Stromal cell of bone marrow (primary cell): ENCODE measurements at places on chromosomes 2 and 18.
A peak's percentile ranks its signal among the peaks of the same experiment; 100 is the strongest.

DNA sequence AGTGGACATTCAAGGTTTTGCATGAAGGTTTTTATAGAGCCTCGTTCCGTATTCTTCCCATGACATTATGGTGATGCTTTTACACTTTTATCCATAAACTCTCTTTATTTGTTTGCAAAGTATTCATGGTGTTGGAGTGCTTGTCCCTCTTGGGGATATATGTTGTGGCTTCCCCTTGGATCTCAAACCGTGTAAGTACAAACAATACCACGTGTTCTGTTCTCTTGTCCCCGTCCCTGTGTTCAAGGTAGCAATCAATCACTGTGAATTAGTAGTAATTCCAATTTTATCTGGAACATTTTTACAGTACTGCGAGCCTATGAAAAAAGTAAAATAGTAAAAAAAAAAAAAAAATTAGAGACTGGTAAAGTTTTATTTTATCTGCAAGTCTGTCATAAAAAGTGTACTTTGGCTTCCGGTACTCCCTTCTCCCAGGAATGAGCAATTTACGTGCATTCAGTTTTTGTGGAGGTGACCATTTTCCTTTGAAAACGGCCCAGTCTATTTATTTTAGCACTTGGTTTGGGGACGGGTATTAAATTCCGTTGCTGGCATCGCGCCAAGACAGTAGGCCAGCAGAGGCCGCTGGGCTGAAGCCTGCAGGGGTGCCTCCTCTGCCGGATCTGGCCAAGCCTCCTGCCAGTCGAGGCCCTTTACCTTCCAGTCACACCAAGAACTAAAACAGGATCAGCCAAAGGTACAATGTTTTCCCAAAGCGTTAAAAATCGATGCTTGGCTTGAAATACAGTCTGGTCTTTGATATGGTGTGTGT lies 175.7 kb downstream of the SOCS6 start:
- peak; percentile 41 for DNase-seq

GRCh38 chr2:196259507-196260481 lies 88.4 kb upstream of the STK17B start:
- no peak for DNase-seq

- DNase-seq, result no peak
Observed at GRCh38 chr18:24014062-24014985, at the start of gene TTC39C. TSS of gene TTC39C (plus strand) at chr18:24014754. CDS start at chr18:24014872, 118 bp downstream.

DNA sequence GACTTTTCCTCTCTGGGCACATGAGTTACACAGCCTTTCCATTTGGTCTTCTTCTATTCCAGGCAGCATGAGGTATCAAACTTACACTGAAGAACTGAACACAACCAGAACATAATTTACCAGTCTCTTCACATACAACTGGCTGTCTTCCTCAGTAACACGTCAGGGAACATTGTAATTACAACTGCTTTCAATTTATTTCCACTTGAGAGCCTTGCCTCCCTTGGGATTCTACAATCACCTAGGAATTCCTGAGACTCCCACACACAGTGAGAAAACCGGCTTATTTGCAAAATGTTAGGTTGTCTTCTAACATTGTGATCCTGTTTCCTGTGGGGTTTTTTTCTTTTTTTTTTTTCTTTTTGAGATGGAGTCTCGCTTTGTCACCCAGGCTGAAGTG lies 149.9 kb downstream of the TMX3 start:
- peak; percentile 9 for DNase-seq

GRCh38 chr2:10016802-10017258 lies 26.5 kb upstream of the KLF11 start:
- DNase-seq, result no peak

DNA sequence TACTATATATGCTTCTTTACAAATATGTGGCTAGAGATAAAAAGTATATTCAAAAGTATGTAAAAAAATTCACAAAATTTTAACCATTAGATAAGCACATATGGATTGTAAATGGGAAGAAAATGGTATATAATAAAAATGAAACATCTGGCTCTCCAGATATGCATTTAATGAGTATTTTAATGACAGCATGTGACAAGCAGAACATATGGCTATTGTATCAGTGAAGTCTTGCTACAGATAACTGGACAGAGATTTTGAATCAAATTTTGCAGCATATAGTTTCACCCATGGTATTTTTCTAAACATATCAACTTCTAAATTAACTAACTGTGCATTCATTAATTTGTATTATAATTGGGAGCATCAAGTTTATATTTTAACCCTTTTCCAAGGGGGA lies 5.0 kb upstream of the ABCA12 start:
- DNase-seq, result no peak

DNA sequence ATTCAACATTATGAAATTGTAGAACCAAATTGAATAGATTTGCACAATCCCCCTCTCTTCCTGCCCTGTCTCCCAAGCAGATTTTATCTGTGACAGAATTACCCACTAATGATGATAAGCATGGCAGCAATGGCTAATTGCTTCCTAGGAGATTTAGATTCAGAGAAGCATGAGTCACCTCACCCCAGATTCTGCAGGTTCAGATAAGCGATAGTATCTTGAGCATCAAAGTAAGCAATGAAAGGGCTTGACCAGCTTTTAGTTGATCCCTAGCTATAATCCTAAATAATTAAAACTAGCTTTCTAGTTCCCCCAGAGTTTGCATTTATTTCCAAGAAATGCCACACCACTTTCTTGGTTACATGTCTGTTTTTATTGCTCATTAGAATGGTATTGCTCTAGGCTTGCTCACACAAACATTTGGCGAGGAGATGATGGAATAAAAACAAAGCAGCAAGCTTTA lies 204.3 kb downstream of the GULP1 start:
- peak; percentile 44 for DNase-seq

DNA sequence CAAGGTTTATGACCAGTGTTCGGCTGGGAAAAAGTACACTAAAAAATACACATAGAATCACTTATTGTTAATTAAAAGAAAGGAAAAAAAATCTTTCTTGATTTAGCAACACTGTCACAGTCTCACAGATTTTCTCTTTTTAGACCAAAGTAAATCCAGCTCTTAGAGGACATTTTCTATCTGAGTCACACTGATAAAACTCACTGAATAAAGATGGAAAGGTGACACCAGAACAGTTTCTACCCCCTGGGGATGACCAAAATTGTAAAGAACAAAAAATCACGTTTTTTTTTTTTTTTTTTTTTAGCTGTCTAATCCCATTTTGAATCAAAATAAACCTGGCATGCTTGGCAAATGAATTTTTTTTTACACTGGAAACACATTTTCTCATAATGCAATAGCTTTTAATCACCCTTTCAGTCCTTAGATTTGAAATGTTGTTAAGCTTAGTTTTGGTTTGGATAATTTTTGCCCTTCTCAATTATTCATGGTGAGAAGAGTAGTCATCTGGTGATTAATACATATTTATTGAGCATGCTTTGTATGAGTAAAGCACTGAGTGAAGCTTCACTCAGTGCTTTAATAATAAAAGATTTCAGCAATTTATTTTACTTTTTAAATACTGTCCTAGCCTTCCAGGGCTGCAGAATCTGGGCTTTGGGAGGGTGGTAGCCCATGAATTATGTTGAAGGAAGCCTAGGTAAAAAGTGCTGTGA lies 886.3 kb downstream of the SLC4A3 start:
- DNase-seq, result no peak

GRCh38 chr2:196899976-196900375 lies 26.5 kb downstream of the PGAP1 start:
- DNase-seq, result no peak

GRCh38 chr2:144770616-144771230 lies 250.8 kb upstream of the ZEB2 start:
- DNase-seq, result no peak

DNA sequence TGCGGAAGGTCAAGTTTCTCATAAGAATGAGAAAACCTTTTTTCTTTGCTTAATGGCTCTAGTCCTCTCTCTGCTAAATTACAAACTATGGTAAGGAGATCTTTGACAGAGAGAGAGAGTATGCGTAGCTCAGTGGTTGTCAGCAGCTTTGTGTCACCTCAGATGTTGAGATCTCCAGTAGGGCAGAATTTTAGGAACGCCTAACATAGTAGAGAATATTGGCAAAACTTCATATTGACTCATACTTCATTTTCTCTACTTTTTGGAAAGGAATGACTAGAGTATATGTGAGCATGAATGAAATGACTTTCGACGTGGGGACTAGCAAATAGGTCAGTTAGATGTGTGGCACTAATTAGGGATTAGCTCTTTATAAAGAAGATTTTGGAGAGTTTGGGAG lies 64.0 kb downstream of the WDR7 start:
- no peak for DNase-seq

GRCh38 chr2:107992069-107992468 lies 5.7 kb downstream of the SLC5A7 start:
- DNase-seq, result peak; percentile 6

DNA sequence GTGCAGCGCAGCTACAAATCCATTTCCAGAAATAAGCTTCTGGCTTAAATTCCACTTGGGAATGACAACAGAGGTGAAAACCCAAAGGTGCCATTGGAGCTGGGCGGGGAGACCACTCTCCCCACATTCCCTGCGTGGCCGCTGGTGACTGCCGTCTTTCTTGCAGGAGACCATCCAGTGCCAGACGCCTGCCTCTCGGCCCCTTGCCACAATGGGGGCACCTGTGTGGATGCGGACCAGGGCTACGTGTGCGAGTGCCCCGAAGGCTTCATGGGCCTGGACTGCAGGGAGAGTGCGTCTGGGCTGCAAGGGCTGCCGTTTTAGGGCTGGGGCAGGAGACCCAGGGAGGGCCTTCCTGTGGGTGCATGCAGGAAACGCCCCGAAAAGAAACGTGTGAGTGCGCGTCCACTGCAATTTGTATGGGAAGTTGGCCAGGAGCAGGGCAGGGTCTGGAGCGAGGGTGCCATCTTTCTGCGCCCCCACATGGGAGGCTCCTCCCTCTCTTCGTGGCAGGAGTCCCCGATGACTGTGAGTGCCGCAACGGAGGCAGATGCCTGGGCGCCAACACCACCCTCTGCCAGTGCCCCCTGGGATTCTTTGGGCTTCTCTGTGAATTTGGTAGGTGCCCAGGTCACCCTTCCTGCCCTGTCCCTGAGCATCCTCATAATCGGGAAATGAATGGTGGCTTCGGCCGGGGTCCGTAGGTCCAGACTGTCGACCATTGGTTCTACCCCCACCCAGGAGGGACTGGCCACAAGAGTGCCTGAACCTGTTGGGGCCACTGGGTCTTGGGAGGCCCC lies 49.9 kb downstream of the SNED1 start:
- no peak for DNase-seq

DNA sequence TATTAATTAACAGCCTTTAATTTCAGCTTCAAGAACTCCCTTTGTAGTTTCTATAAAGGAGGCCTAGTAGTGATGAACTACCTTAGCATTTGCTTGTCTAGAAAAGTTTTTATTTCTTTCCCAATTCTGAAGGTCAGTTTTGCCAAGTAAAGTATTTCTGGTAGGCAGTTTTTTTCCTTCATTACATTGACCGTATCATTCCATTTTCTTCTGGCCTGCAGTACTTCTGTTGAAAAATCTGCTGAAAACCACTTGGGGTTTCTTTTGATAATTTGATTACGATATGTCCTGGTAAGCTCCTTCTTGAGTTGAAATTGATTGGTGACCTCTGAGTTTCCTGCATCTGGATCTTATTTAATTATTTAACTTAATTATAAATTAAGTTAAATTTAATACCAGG lies 691.8 kb downstream of the TSN start:
- no peak for DNase-seq

DNA sequence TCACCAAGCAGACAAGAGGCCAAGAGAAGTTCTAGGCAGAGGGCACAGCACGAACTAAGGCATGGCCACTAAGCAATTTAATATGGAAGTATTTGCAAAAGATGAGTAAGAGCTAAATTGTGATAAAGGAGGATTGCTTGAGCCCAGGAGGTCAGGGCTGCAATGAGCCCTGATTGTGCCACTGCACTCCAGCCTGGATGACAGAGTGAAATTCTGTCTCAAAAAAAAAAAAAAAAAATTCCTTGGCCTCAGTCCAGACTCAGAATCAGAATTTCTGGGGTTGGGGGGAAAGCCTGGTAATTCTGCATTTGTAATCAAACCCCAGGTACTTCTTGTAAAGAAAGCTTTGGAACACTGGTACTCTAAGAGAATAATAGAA lies 46.8 kb upstream of the RTN4 start:
- no peak for DNase-seq

DNA sequence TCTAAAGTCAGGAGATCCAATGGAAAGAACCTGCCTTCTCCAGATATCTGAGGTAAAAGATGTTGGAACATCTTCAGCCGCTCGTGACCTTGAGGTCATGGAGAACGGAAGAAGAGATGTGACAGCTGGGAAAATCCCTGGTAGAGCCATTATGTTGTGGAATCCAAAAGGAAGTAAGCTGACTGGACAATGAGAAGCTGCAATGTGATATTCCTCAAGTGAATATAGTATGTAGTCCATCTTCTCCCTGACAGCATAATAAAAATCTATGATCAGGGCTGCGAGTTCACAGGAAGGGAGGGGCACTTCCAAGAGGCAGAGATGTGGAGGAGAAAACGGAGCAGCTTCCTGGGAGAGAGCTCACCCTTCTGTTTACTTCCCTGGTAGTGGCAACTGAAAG lies 201.0 kb upstream of the SP5 start:
- no peak for DNase-seq

DNA sequence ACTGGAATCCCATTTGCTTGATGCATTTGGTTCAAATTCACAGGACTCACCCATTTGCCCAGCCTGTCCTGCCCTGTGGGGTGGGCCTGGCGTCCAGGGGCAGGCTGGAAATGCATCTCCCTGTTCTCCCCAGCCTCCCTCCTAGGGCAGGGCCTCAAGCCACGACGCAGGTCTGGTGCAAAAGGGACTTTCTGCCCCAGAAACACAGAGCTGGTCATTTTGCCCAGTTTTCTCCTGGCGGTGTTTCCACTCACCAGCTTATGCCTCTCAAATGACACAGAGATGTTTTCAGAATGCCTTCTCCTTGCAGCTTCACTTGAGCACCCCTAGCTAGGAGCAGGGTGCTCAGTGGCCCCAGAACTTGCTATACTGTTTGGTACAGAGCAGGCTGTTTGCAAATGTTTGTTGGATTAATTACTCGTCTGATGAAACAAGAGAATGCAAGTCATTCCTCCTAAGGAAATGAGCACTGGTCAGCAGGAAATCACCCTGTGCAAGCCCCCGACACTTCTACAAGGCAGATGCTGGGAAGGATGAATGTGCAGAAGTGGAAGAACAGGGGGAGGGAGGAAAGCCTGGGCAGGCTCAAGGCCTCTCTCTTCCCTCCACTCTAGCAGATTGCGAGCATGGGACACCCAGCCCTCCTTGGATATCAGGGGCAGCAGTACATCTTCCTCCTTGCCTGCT lies 164.3 kb upstream of the APCDD1 start:
- no peak for DNase-seq

GRCh38 chr2:113283704-113284284 lies 5.1 kb upstream of the PAX8 start:
- DNase-seq, result peak; percentile 75

DNA sequence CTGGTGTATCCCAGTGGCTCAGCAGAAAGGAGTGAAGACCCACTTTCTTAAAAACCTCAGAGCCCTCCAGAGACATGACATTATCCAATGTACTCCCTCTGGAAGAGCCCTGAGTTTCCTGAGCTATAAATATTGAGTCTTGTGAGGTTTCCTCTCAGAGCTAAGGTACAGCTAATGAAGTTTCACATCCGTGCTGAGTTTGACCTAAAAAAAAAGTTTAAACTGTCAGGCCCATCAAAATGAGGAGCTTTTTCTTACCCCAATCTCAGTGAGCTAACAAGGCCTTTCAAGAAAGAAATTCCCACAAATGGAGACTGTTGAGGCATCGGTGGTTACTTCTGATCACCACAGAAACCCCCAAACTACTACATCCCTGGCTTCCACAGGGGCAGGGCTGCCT lies 65.4 kb upstream of the ST8SIA3 start:
- no peak for DNase-seq

GRCh38 chr18:80105369-80106167 lies 3.5 kb upstream of the ADNP2 start:
- no peak for DNase-seq

- peak; percentile 21 for DNase-seq
Observed at GRCh38 chr18:62914871-62915392, 199.6 kb downstream of the PHLPP1 start.

GRCh38 chr2:230164139-230164538 lies 55.6 kb downstream of the SP110 start:
- no peak for DNase-seq
